ENCODE measurements at places on chromosomes 7 and 10.

DNA sequence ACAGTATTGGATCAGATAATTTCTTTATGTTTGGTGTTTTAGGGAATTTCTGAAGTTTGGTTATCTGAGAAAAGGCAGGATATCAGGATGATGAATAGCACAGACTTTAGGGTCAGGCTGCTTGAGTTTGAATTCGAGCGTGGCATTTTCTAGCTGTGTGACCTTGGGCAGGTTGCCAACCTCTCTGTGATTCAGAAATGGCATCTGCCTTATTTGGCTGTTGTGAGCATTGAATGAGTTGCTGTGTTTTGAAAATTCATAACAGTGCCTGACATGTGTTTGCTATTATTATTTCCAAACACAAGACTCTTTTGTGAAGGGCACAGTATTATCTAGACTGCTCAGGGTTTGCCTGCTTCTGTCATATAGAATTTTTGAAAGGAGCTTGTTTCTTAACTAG is 66.9 kb downstream of the NXPH1 start:
- no peak for DNase-seq

- DNase-seq, result no peak
These were observed 14.9 kb downstream of the AFAP1L2 start for GRCh38 chr10:114389426-114389825.

- DNase-seq, result no peak
These were observed 129.9 kb downstream of the NOC3L start for GRCh38 chr10:94232711-94233383.

DNA sequence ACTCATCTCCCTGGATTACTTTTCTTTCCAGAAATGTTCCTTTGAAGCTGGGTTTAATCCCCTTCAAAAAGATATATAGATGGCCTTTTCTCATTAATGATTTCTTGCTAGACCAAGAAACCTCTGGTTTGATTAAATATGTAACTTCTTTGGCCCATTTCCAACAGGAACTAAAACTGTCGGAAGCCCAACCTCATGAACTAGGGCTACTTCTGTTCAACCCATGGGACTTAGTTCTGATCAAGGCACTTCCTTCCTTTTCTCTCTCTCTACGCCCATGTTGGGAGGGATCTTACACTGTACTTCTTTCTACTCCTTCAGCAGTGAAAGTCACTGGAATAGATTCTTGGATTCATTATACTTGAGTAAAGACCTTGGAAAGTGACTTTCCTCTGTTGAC is 83.6 kb downstream of the TMEM106B start:
- DNase-seq, result no peak

- DNase-seq, result no peak
These were observed 11.2 kb downstream of the COL17A1 start for GRCh38 chr10:104074505-104074904.

- no peak for DNase-seq
These were observed 174.2 kb downstream of the KMT2E start for GRCh38 chr7:105188201-105188600.

- no peak for DNase-seq
These were observed 86.3 kb downstream of the OAT start for GRCh38 chr10:124332426-124332825.

- DNase-seq, result no peak
These were observed 22.6 kb upstream of the LRRC72 start for GRCh38 chr7:16504019-16504418.

- DNase-seq, result no peak
These were observed 197.2 kb downstream of the GALNT17 start for GRCh38 chr7:71329030-71329660.

GRCh38 chr10:129307141-129307540 is 159.9 kb upstream of the MGMT start:
- no peak for DNase-seq
